ENCODE measurements at places on chromosomes 6 and 20.

- DNase-seq, result no peak
Observed at GRCh38 chr20:1415667-1416468, 23.0 kb upstream of the FKBP1A start.

GRCh38 chr6:56798163-56798562 is 155.5 kb upstream of the DST start:
- DNase-seq, result no peak

GRCh38 chr6:167826896-167827582 is at the start of gene AFDN:
TSS of gene AFDN (plus strand) at chr6:167826911. CDS start at chr6:167827133, 222 bp downstream.
- DNase-seq, result peak; percentile 85

DNA sequence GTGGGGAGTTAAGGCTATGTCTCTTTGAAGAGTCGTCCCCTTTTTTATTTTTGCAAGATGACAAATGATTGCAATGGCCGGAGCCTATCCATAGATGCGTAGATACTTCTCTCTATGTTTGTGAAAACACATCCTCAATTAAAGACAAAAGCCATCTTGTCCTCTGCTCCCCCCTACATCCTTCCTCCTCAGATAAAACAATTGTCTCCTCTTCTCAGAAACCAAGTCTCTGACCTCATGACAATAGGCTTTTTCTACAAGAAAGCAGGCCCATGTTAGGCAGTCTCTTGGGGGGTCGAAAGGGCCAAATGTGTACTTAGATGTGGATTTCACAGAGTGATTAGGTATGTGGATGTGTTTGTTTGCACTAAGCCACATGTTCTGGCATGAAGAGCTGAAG is 51.1 kb upstream of the SSTR4 start:
- DNase-seq, result no peak

- no peak for DNase-seq
Observed at GRCh38 chr6:56484669-56485068, 158.0 kb downstream of the DST start.

DNA sequence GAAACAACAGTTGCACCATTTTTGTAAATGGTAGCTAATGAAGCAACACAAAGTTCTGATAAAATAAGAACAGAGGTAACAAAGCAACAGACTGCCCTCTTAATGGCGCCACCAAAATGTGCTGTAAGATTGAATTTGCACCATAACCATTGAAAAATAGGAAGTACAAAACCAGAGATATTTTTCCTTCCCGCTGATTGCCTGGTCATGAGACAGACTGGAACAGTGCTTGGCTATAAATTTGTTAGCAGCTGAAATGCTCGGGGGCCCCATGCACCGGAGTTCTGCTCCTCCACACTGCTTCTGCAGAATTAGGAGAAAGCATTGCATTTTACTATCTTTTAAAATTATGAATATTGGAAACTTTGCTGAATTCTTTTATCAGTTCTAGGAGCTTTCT is 164.4 kb upstream of the QKI start:
- DNase-seq, result no peak

DNA sequence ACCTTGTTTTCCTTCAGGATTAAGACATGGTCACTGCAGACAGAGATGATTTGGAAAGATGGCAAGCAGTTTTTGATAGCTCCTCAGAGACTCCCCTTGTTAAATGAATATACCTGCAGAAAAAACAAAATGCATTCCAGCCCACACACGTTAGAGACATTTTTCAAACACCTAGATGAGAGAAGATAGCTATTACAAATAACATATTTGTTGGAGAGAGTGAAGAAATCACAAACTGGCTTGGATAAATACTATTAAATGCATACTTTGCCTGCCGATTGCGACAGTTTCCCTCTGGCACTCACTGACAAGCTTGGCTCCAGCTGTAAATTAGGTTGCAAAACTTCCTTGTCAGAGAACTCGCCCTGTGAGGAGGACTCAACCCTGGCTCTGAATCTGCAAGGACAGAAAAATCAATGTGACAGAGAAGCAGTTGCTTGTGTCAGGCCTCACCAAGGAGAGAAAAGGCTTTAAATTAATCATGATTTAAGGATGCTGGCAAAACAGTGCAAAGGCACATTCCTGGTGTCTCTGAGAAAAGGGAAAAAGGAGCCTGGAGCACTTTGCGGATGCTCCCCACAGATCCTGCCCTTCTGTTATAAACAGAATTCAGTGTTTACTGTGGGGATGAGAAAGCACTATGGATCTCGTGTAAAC is 423.7 kb upstream of the MARCKS start:
- DNase-seq, result no peak

GRCh38 chr20:59120919-59121318 is 42.7 kb upstream of the ZNF831 start:
- DNase-seq, result no peak

DNA sequence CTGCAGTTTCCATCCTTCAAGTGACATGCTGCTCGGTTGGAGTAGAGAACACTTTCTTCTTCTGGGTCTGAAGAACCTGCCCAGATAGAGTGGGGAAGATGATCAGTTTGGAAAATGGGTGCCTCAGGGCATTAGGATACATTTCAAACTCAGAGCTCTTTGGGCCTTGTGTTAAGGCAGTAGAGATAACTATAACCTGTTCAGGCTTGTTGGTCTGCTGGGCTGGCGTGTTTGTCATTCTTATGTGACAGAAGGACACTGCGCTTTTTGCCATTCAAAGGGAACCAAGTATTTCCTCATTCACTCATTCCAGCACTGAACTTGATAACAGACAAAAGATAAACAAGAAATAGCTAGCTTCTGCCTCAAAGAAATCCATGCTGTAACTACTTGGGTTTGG is 3.8 kb downstream of the TOMM34 start:
- DNase-seq, result no peak

DNA sequence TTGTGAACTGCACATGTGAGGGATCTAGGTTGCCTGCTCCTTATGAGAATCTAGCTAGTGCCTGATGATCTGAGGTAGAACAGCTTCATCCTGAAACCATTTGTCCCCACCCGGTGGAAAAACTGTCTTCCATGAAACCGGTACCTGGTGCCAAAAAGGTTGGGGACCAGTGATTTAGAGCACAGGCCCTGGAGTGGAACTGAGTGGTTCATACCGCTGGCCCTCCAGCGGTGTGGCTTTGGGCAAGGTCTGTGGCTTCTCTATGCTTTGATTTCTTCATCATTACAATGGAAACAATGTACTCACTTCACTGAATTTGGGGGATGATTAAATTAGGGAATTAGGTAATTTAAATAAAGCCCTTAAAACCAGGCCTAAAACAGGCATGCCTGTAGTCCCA is 36.3 kb downstream of the CD164 start:
- no peak for DNase-seq

- no peak for DNase-seq
Observed at GRCh38 chr6:148885136-148885865, 138.5 kb downstream of the UST start.

DNA sequence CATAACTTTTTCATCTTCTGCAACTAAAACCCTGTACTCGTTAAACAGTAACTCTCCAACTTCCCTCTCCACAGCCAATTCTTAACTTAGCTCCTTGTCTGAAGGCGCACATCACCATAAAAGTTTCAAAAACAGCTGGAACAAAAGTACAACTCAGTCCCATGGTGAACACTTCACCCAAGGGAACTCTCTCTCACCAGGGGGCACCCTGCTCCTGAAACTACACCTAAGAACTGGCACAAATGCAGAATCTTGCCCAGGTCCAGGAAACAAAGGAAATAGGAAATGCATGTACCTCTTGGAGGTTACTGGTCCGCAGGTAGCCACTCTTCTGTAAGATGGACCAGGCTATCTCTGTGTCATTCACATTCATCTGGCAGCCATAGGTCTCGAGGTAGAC is 6.6 kb downstream of the CDK5RAP1 start:
- no peak for DNase-seq

GRCh38 chr6:91106083-91106482 is 519.2 kb upstream of the MAP3K7 start:
- DNase-seq, result no peak

DNA sequence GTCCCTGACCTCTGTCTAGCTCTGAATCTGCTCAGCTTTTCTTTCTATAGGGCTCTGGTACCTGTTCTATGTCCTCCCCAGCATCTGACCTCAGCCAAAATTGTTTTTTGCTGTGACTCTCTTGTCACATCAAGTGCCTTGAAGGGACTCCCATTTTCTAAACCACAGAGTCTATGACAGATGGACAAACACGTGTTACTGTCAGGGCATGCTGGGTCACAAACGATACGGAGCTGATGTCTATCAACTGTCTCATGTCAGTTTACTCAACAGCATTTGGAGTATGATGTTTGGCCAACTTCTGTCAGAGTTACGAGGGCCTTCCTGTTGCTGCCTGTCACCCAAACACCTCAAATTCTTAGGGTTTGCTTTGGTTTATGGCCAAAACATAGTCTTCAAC is 20.5 kb downstream of the ID4 start:
- DNase-seq, result no peak
